ENCODE measurements at places on chromosomes 1 and 21.

- no peak for DNase-seq
Measured at GRCh38 chr1:26607186-26607585, 77.6 kb downstream of the RPS6KA1 start.

- no peak for DNase-seq
Measured at GRCh38 chr1:15492596-15492995, 16.7 kb downstream of the CELA2B start.

GRCh38 chr1:5830771-5831599 lies 161.2 kb downstream of the NPHP4 start:
- DNase-seq: no peak

GRCh38 chr1:25756215-25756614 lies 43.8 kb upstream of the SELENON start:
- DNase-seq: no peak

GRCh38 chr21:31193761-31194160 lies 150.3 kb downstream of the TIAM1 start:
- DNase-seq: no peak

GRCh38 chr21:43637530-43638158 lies 21.6 kb downstream of the HSF2BP start:
- DNase-seq: no peak
